Stimulated activated CD8-positive, alpha-beta memory T cell treated with anti-CD3 and anti-CD28 coated beads, Interleukin-2, amount 100 ng/mL, for 48 hours (primary cell): ENCODE measurements at places on chromosomes 2 and 18.

DNA sequence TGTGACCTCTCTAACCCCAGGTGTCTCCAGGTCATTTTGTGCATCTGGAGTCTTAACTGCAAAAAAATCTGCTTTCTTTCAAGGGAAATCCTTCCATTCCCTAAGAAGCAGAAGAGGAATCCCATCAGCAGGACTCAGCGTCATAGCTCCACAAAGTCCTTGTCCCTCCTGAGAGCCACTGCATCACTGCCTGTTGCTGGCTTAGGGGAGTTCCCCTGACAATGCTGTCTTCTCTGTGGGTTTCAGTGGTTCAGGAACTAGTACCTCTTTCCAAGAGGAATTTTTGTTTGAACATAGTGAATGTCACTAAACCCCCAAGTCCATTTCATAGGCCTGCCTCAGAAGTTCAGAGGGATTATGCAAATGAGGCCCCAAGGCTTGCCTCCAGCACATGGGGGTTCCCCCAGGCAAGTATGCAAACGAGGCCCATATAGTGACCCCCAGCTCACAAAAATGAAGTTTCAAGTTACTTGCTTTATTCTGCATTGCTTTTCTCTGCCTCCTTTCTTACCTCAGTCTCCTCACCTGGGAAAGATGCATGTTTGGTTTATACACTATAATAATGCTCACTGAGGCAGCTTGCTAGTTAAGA lies 513.9 kb upstream of the MEX3C start:
- no peak for DNase-seq

- peak; percentile 34 for DNase-seq
Measured at GRCh38 chr2:64988420-64989125, 626 bp upstream of the SLC1A4 start.

DNA sequence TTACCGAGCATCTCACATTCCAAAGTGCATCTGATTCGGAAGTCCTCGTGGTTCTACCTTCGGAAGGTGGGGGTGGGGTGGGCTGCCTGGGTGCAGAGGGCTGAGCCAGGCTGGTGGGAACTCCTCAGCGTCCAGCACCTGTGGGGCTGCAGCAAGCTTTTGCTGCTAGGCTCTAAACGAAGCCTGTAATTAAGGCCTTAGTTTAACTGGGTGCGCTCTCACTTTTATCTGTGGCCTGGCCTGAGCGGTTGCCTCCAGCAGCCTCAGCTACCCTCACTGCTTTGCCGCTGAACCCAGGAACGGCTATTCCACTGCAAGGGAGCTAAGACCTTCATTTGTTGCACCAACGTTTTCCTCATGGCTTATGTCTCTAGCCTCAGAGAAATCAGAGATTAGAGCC lies 48.4 kb downstream of the TMEM17 start:
- DNase-seq, result no peak

DNA sequence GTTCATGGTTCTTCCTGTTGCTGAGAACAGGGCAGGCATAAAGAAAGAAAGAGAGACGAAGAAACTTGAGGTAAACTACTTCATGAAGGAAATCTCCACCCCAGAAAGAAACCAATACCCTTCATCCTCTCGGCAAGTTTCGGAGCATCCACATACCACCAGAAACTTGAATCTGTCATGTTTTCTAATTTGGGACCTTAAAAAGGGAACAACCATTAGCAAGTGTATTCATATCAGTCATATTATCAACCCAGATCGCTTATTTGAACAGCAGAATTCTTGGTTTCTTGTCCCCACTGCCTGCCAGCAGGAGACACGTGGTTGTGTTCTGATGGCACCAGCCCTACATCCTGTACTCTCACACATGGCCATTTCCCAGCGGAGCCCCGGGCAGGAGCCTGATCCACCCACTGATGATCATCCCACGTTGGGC lies 53.2 kb upstream of the FZD7 start:
- no peak for DNase-seq

DNA sequence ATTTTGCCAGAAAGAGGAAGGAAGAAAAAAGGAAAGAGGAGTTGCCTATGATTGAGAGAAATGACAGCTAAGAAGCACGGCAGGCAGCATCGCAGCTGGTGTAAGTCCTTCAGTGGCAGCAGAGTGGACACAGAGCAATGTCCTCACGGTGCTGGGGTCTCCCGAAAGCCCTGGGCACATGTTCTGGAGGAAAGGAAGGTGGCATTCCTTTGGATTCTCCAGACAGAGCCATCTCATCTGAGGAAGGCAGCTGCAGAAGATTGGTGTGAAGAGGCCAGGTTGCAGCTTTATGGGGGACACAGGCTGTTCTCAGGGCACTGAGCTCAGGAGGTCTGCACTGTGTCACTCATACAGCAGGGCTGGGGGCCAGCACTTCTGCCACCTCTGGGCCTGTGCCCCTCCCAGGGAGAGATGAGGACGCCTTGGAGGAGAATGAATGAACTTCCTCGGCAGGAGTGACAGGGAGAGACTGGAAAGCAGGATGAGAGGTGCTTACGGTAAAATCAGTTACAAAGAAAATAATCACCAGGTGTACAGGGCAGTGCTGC lies 252.0 kb upstream of the MYT1L start:
- DNase-seq, result no peak

DNA sequence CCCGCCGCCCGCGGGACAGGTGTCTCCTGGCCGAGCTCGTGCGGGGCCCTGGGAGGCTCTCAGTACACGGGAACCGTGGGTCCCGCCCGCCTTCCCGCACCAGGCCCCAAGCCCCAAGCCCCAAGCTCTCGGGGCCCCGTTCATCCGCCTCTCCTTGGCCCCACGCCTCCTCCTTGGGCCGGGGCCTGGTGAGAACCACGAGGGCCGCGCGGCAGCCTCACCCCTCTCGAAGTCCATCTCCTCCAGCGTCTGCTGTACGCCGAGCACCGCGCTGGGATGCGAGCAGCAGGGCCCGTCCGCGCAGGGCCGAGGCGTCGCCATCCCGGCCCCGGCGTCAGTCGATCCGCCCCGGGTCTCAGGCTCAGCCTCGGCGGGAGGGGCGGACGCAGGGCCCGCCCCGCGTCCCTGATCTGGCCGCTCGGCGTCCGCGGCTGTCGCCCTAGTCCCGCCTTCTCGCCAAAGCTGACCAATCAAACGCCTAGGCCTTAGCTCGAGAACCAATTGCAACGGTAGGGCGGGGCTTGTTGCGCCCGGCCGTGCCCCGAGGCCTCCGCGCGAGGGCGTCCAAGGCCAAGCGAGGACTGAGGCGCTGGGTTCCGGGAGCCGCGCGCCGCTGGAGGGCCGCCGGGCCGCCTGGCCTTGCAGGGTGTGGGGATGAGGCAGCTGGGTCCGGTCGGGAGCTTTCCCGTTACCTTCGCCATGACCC lies at the start of gene ANKRD39:
TSS of gene ANKRD39 (minus strand) at position 350 of the 706 bp plus-strand sequence. CDS start at position 321, 29 bp downstream.
- peak; percentile 96 for DNase-seq

GRCh38 chr2:181371195-181371594 lies 86.0 kb upstream of the ITGA4 start:
- DNase-seq, result no peak
